NCI-H2081 treated with DMSO at 0.1 percent for 48 hours (cell line): ENCODE measurements at places on chromosomes 3 and 15.
A peak's percentile ranks its signal among the peaks of the same experiment; 100 is the strongest.

DNA sequence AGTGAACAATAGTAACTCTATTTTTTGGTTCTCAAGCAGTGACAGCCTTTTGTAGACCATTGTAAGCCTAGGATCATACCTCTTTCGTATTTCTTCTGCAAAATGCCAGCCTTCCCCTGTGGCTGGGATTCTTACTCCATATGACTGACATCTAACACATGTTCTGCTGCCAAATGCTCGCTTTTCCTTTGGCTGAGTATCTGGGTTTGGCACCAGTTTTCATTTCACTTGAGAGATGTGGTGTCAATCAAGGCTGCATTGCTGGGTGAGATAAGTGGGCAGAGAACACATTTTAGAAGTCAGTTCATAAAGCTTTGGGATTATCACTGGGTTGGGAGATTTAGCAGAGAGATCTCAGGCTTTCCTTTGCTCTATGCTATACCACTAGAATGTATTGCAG is 514.7 kb upstream of the SGO1 start:
- no peak for DNase-seq

GRCh38 chr3:155919728-155920127 is 49.3 kb downstream of the GMPS start:
- DNase-seq = no peak

DNA sequence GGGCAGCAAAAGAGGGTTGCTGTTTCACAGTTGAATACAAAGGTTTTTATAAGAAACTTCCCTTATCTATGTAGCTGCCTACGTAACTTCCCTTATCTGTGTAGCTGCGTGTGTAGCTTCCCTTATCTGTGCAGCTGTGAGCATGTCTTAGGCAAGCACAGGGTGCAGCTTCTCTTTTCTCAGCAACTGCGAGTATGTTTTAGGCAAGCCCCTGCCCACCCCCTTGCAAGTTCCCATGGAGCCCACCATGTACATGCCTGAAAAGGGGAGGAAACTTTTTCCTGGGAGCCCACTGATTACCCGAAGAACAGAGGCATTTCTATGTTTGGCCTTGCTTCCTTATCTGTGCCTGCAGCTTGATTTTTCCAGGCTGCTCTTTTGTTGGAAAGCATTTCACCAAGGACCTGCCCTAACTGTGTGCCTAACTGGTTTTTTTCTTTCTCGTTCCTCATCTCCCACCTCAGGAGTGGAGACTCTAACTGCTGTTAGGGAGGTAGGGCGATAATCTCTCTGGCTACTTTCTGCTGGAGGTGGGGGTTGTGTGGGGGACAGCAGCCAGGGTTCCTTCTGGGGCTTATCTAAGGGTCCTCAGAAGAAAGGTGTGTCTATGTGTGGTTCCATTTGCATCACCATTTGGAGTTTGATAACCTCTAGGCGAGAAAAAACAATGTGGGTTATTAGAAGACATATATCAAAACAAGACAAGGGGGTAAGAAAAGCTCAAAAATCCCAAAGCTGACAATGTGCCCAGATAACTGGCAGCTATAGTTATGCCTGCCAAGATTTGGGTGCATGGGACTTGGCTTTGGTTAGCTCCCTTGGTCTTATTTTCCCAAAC is 26.0 kb downstream of the SORD start:
- DNase-seq = no peak

GRCh38 chr3:57126244-57126643 is 38.9 kb downstream of the IL17RD start:
- DNase-seq = no peak

DNA sequence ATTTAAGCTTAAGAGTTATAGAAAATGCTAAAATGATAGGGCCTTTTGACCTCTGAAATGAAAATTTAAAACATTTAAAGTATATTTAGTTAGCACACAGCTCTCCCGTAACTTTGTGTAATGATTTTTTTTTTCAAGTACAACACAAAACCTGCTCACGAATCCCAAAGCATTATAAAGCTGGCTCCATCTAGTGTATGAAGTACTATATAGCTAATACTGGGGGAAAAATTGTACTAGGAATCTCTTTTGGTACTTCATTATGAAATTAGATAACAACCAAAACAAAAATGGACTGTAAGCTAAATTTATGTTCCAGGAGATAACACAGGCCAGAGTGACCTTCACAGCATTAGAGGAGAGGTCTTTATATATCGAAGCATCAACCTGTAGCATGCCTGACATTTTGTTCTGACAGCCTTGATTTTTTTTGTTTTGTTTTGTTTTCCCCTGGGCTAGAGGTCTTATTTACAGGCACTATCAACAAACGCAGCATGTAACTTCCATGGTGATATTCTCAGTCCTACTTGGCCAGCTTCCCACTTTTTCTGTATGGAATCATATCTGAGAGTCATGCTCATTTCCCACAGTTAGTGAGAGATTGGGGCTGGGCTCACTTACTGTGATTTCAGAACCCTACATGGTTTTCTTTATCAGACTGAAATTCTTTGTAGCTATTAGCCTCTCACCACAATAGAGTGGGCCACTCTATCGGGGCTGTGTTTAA is 116.3 kb downstream of the MITF start:
- no peak for DNase-seq

DNA sequence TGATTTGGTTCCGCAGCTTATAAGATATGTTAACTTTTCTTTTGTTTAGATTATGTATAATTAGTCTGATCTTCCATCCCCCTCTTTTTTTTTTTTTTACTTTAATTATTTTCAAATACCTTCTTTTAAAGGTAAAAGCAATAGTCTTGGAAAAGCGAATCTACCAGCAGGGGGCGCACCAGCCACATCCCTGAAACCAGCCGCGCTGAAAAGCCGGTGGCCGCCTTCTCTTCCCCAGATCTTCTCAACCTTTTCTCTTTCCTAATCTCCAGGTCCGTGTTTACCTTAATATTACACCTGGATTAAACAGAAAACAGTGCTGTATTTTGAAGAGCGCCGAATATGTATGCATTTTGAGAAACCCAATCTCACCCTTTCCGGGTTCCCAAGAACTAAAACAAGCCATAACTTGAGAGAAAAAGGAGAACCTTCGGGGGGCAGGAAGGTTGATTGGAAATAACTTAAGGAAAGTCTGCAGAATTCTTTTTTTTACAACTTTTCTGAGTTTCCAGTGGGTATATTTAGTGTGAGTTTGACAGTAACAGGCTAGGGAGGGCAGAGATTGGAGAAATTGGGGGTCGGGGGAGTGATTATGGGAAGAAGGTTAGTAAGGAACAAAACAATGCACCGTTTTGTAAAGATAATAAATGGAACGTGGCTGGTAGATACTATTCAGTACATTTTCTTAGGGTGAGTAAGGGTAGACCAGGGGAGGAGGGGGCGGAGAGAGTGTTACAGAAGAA is 2.0 kb upstream of the SOX2 start:
- peak; percentile 52 for DNase-seq

DNA sequence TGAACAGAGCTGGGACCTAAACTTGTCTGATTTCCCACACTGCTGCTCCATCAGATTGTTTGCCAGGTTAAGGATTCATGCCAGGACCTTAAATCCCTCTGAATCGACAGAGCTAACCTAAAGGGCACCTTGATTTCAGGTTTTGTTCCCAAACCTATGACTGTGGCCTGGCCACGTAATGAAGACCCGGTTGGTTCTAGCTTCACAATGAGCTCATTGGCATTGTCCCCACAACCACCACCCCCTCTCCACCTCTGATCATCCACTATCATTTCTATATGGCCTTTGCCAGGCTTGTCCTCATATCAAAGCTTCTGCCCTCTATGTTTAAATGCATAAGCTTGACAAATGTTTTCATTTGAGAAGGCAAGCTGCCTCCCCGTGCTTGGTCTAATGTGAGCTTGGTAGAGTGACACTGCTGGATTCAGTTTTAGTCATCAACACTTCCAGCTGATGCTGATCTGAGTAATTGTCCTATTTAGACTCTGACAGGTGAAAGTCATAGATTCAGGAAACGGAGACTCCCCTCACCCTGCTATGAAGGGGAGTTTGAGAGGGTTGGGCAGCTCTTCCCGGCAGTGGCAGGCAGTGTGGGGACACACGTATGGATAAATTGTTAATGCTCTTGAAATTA is 407.1 kb upstream of the CFAP20DC start:
- DNase-seq = no peak

DNA sequence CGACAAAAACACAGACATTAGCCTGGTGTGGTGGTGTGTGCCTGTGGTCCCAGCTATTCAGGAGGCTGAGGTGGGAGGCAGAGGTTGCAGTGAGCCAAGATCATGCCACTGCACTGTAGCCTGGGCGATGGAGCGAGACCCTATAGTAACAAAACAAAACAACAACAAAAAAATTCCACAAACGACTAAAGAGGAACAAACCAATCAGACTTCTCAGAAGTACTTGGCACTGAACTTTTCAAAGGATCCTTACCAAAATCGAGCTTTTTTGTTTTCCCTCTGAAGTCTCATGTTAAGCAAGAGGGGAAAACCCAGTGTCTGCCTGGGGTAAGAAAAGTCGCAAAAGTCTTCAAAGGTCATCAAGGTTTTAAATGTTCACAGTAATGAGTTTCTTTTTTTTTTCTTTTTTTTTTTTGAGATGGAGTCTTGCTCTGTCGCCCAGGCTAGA is 30.1 kb upstream of the TFRC start:
- DNase-seq = no peak

DNA sequence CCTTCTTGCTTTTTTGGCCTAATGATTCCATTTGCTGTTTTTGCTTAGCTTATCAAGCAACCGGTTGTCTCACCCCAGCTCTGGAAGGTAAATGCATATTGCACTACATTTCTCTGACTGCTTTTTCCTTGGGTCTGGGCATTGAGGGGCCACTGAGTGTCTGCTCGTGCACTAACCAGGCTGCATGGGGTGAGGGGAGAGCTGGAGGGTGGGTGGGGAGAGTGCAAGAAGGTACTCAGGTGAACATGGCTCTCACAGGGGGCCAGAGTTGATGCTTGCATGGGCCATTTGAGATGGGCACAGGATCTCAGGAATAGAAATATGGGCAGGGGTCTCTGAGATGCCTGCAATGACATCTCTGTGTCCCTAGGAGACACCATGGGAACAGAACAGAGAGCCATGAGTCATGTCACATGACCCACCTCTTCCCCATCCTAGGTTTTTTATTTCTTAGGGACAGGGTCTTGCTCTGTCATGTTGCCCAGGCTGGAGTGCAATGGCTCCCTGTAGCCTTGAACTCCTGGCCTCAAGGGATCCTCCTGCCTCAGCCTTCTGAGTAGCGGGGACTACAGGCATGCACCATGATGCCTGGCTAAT is 6.2 kb downstream of the ALPK3 start:
- DNase-seq = no peak

DNA sequence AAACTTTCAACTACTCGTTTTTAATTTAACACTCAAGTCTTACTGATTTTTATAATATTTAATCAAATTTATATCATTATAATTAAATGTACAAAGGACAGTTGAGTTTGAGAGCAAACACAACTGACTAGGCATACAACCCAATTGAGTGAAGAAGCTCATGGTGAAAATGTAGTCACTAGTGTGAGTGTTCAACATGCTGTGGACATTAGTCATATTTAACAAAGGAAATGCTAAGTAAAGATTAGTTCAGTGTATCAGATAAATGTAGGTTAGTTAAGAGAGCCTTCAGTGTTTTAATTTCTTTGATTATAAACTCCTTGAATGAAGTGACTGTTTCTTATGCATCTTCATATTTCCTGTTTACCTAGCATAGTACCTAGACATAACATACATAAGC is 444.2 kb upstream of the GOLIM4 start:
- DNase-seq = no peak

DNA sequence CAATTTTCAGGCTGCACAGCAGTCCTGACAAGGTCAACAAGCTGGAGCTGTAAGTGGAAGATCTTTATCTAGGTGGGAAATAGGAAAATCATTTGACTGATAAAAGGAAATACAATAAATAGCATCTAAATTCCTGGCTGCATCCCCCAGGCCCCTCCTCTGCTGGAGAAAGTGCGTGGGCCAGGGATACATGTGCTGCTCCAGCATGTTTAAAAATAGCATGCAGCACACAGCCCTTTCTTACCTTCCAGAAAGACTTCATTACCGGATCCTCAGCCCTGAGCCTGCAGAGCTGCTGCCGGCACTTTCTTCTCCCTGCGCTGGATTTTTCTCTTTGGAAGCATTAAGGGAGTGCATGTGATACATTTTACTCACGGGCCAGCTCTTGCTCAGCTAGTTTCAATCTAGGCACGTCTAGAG is 77.3 kb downstream of the HMG20A start:
- no peak for DNase-seq

DNA sequence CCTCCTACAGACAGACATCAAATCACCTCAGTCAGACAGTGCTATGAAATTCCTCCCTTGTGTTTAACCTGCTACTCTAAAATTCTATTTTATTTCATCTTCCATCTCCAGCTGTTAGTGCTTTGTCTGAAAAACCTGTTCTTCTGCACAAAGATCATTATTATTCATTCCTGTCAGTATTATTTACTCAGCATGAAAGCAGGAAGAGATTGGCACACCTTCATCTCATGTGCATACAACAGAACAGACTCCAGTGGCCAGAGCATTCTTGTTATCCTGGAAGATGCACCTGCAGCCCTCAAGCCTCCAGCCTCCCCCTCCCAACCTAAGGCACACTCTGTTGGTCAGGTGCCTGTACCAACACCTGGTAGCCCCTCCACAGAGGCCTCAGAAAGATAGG is 1.8 kb upstream of the ROPN1B start:
- peak; percentile 31 for DNase-seq

DNA sequence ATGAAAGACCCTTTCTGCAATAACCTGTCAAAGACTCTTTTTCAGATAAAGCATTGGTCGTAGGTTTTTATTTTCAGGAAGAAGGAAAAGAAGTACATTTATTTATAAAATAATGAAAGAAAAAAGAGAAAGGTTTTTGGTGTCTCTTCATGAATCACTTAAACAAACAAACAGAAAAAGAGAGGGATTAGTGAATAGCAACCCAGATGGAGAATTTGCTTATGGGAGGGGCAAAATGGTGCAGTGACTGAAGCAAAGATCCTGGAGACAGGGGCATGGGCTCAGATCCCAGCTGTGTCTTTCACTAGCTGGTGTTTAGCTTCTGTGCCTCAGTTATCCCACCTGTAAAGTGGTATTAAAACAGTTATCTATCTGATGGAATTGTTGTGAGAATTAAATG is 78.6 kb upstream of the PFN2 start:
- no peak for DNase-seq

- no peak for DNase-seq
Measured at GRCh38 chr15:90154861-90155626, 46.1 kb upstream of the SEMA4B start.

- no peak for DNase-seq
Measured at GRCh38 chr3:43957553-43957952, 266.8 kb downstream of the ABHD5 start.

DNA sequence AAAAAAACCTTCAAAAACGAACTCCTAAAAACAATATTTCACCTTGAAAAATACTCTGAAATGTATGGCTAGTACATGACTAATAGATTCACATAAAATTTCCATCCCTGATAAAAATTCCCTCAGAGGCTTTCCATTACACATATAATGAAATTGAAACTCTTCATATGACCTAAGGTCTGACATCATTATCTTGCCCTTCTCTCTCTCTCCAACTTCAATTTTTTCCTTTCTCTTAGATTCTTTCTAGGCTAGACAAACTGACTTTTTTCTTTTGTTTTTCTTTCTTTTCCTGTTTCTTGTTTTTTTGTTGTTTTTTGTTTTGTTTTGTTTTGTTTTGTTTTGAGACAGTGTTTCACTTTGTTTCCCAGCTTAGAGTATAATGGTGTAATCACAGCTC is 1220.5 kb downstream of the ROBO2 start:
- DNase-seq = no peak
